ENCODE measurements at places on chromosomes 1 and 21.

GRCh38 chr1:67174716-67175284 lies 8.5 kb downstream of the IL23R start:
- no peak for DNase-seq

DNA sequence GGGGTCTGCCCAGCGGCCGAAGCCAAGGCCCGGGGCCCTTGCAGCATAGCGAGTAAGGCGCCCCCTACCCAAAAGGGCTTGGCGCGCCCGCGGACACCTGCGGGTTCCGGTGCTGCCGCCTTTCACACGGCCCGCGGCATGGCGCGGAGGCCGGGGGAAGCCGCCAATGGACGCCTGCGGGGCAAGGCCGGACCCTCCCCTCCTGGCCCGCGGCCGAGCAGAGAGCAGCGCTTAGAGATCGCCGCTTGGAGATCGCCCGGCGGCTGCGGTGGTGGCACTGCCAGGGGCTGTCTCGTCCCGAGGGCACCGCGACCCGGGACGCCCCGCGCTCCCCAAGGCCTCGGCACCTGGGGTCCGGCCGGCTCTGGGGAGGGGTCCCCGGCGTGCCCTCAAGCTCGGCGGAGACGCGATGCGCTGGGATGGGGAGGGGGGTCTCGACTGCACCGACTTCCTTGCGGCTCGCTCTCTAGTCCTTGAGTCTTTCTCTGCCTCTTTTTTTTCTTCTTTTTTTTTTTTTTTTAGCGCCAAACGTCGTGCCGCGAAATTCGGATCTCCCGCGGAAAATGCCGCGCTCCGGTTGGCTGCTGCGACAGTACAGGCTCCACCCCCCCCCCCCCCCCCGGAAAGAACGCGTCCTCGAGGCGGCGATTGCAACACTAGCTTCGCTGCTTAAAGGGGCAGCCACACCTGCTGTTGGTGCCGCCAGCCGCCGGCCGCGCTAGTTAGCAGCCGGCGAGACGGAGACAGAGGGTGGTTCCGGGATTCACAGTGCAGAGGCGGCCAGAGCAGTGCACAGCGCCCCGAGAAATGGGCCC lies at the start of gene E2F2:
Gene E2F2, minus strand, starts transcription at position 487 of the 815 bp plus-strand sequence. Its CDS starts 440 bp downstream, at position 47.
- peak; percentile 81 for DNase-seq

- no peak for DNase-seq
These were observed 871 bp upstream of the PSMA5 start for GRCh38 chr1:109427171-109427467.

- no peak for DNase-seq
These were observed 5.1 kb downstream of the LAMB3 start for GRCh38 chr1:209647156-209647555.

GRCh38 chr1:55988963-55989452 lies 590.4 kb downstream of the PLPP3 start:
- no peak for DNase-seq

DNA sequence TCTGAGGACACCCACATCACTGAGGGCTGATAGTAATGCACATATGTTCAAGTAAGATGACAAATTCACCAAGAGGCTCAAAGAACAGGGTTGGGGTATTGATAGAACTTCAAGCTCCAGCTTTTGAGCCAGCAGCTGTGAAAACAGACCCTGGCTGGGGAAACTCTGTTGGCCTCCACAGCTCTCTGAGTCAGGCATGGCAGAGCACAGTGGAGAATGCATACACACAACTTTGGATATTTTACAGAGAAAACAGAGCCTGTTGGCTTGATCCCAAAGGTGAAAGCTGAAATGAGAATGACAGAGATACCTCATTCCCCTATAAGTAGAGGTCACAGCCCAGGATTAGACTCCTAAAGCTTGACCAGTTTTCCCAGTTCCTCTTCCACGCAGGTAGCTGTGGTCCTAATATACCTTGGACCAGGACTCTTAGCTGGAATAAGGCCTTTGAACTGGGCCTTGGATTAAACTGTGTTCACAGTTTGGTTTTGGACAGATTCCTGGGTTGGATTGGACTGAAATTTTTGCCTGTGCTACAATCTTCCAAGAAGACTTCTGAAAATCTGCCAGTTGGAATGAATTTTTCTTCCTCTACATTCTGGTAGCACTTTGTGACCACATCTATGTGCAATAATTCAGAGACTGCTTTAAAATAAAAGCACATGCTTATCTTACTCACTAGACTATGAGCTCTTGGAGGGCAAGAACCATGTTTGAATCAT lies 101.6 kb upstream of the HMGB4 start:
- no peak for DNase-seq

- DNase-seq, result no peak
These were observed 295.6 kb upstream of the RRP15 start for GRCh38 chr1:217989510-217989909.

DNA sequence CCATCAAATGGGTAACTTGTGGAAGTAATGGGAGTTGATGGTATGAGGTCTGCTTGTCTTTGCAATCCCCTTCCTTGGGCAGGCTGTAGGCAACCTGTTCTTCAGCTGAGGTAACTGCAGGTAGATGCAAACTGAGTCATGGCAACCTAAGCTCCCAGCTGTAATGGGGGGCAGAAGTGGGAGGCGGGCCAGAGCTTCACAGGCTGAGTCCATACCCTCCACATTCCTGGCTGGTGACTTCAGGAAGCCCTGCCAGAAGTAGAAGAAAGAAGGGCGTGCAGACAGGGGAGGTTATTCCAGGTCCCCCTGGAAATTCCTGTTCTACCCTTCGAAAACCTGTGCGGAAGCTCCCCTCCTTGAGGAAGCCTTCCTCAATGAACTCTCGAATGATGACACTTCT lies 44.9 kb downstream of the ARHGEF11 start:
- DNase-seq, result no peak

DNA sequence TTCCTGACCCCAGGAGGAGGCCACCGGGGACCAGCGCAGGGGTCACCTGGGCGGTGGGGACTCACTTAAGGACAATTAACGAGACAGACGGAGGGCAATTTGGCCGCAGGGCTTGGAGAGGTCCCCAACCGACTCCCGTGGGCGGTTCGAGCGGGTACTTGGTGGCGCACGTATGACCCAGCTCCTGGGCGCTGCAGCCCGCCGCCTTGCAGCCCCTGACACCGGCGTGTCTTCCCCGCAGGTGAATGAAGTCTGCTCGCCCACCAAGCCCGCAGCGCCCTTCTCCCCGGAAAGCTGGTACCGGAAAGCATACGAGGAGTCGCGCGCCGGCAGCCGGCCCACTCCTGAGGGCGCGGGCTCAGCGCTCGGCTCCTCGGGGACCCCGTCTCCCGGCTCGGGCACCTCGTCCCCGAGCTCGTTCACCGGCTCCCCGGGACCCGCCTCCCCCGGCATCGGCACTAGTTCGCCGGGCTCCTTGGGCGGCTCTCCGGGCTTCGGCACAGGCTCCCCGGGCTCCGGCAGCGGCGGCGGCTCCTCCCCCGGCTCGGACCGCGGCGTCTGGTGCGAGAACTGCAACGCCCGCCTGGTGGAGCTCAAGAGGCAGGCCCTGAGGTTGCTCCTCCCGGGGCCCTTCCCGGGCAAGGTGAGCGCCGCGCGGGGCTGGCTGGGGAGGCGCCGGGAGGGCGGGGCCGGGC lies 1.4 kb downstream of the KIF26B start:
- DNase-seq, result peak; percentile 95

- DNase-seq, result no peak
These were observed 8.0 kb upstream of the SFN start for GRCh38 chr1:26854906-26855305.

DNA sequence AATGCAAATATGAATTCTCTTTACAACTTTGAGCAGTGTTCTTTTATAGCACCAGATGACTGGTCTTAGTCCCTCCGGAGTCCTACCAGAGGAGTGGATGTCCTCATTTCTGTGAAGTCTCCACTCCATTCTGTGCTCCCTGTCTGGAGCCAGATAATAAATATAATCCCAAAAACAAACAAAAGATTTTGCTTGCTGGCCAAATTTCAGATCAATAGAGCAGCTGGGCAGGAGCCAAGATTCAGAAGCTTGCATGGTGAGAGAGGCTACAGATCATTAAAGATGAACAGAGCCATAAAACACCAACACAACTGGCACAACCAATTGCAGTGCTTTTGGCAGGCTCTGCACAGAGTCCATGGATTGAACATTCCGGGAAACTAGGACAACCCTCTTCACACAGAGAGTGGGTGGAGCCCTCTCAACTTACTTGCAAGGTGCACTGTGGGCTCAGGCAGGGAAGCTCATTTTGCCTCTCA lies 231.5 kb upstream of the SNX7 start:
- DNase-seq, result no peak

GRCh38 chr1:100969327-100969726 lies 56.3 kb downstream of the DPH5 start:
- DNase-seq, result no peak

GRCh38 chr1:30756545-30757351 lies 826 bp downstream of the LAPTM5 start:
- no peak for DNase-seq

- DNase-seq, result no peak
These were observed 297.0 kb upstream of the SNX7 start for GRCh38 chr1:98364544-98364943.

GRCh38 chr1:22691031-22691753 lies 19.4 kb upstream of the EPHB2 start:
- no peak for DNase-seq
